ENCODE measurements at places on chromosomes 6 and 20. TPM values are rescaled to one million over a fixed set of nuclear protein-coding genes. Genes with fewer than 3 reads are reported as not detected.

FBXO30 gene
- total RNA-seq, result 14.0 TPM

SEL1L2 gene
- not detected for total RNA-seq

OPN5 gene
- total RNA-seq, result not detected

PRKN gene
- 0.09 TPM for total RNA-seq

KCNQ2 gene
- total RNA-seq, result not detected

CFB gene
- 4.7 TPM for total RNA-seq

TNNC2 gene
- total RNA-seq, result not detected

IL22RA2 gene
- total RNA-seq, result not detected

ELOVL4 gene
- 0.94 TPM for total RNA-seq
